EL (cell line): ENCODE measurements at places on chromosomes 6 and 20.

- no peak for DNase-seq
These were observed 6.0 kb upstream of the FASTKD5 start for GRCh38 chr20:3165473-3166337.

GRCh38 chr6:31096656-31097055, 15.7 kb downstream of the C6orf15 start:
- no peak for DNase-seq

- peak; percentile 28 for DNase-seq
These were observed 34.7 kb upstream of the SYNJ2 start for GRCh38 chr6:157946865-157947532.

GRCh38 chr20:22836211-22836610, 198.9 kb upstream of the SSTR4 start:
- DNase-seq, result peak; percentile 75

- DNase-seq, result peak; percentile 93
These were observed 13.6 kb upstream of the CALHM6 start for GRCh38 chr6:116447496-116448011.

DNA sequence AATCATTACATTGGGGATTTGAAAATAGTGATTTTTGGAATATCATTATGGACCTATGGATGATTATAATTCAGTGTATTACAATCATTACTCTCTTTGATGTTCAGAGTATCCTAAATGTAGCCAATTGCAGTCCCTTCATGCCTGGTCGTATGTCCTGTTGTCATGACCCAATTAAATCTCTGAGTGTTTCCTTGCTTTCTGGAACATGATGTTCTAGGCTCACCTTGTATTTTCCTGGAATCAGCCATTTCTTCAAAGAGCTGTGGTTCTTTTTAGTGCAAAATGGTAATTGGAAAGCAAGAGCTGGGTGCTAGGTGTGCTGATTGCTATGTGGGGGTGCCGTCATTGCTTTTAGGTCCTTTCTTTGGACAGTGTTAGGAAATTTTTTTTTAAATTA, 100.7 kb upstream of the RNF24 start:
- DNase-seq, result no peak

DNA sequence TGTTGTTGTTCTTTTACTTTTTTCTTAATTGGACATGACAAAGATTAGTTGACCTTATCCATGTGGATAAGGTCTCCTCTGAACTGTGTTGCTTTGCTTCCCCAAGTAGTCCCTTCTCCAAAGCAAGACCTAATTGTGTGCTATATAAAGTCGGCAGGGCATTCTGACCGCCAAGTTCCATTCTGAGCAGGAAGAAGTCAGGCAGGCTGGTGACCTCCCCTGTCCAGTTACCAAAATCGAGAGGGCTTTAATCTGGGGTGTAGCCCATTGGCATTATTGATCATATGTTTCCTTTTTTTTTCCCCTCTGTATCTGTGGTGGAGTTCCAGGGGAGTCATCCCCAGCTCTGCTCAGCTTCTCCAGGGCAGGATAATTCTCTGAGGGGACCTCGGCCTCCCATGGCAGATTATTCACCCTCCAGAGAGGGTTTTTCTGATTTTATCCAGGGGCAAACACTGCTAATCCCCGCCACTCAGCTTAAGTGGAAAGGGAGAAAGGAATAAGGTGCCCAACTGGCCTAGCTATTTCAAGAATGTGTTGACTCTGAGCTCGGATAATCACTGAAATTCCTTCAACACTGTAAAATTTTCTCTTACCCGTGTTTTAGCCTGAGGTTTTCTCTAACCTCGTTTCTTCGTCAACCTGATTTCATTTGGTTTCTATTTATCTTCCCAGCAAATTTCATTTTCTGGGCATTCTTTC, 71.8 kb upstream of the L3MBTL3 start:
- DNase-seq, result no peak

DNA sequence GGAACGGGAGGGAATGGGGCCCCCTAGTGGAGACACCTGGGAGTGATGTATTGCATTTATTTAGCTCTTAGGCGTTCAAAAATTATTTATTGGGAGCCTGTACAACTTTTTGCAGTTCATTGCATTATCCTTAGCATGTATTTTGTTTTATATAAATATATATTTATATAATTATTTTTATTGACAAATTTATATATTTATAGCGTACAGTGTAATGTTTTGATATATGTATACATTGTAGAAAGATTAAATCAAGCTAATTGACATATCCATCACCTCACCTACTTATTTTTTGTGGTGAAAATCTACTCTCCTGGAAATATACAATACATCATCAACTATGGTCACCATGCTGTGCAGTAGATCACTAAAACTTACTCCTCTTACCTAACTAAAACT, 975 bp downstream of the SIRT5 start:
- no peak for DNase-seq

DNA sequence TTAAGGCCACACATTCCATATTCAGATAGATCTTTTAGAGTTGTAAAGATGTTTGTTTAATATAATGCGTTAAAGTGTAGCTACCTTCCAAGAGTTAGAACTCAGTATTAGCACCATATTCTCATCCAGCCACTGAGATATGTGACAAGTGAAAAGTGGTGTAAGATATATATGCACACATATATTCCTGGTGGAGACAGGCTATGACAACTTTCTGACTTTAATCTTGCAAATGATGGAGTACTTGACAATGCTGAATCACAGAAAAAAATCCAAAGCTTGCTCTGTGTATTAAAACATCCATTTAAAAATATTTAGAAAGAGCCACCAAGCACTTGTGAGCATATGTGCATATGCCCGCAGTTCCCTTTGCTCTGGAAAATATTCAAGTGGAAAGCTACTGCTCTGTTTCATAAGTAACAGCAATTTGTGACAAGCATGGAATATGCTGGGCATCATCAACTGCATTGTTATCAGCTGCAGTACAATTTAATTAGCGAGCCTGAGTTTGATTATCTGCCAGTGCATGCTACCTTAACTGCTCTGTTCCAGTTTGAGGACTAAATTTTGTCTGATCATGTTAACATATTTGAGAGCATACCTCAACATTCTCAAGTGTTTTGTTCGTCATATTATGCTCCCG, 64.8 kb downstream of the VIP start:
- DNase-seq, result no peak

- DNase-seq, result no peak
These were observed 1515.9 kb upstream of the DEFB115 start for GRCh38 chr20:29741594-29741893.

GRCh38 chr6:108432792-108433191, 127.9 kb upstream of the FOXO3 start:
- no peak for DNase-seq

DNA sequence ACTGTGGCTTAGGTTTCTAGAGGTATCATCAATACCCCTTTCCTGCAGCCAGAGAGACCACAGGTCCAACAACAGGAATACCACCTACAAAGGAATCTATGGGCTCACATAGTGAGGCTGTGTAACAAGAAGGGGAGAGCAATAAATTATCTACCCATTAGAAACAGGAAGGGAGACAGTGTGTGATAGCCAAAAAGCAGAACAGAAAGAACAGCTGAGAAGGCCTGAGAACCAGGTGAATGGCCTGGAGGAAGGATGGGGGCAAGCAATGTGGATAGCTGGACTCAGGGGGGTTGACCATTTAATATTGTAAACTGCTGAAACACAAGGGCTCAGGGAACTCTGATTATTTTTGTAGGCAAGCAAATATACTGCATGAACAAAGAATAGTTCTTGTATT, 628.2 kb downstream of the COL12A1 start:
- DNase-seq, result no peak

- DNase-seq, result no peak
These were observed 33.1 kb upstream of the HINT3 start for GRCh38 chr6:125923366-125923877.

GRCh38 chr6:116326996-116327395, 43.8 kb upstream of the DSE start:
- DNase-seq, result no peak

- peak; percentile 63 for DNase-seq
These were observed 523.7 kb upstream of the SLC35B3 start for GRCh38 chr6:8958894-8959511.

DNA sequence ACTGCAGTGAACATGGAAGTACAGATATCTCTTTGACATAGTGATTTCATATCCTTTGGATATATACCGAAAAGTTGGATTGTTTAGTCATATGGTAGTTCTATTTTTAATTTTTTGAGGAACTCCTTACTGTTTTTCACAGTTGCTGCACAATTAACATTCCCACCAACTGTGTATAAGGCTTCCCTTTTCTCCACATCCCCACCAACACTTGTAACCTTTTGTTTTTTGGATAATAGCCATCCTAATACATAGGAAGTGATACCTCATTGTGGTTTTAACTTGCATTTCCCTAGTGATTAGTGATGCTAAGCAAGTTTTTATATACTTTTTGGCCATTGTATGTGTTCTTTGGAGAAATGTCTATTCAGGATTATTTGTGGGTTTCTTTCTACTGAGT, 45.1 kb upstream of the TENT5A start:
- DNase-seq, result no peak

- DNase-seq, result peak; percentile 70
These were observed 1.1 kb downstream of the JAG1 start for GRCh38 chr20:10672624-10673127.

DNA sequence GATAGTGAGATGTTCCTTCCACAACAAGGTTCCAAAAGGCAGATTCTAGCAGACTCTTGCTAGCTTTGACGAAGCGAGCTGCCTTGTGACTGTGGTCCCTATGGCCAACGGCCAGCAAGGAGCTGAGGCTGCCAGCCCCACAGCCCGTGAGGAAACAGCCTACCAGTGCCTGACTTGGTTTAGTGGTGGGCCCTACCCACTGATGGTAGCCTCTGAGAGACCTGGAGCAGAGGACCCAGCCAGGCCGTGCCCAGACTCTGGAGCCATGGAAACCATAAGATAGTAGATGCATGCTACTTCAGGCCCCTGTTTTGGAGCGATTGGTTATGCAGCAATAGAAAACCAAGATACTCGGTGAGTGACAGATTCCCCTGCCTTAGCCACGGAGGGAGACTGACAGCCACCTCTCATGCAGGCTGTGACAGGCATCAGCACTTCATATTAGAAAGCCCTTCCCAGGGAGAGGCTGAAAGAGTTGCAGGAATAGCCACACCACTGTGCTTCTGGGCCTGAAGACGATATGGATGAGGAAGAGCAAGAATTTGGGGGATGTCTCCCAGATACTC, 19.2 kb downstream of the PSMG4 start:
- DNase-seq, result no peak

- DNase-seq, result no peak
These were observed 71.9 kb upstream of the TOP1 start for GRCh38 chr20:40956542-40957264.

GRCh38 chr6:111573892-111574797, 31.5 kb downstream of the TRAF3IP2 start:
- DNase-seq, result peak; percentile 93

GRCh38 chr6:159249128-159249527, 79.9 kb downstream of the FNDC1 start:
- no peak for DNase-seq

DNA sequence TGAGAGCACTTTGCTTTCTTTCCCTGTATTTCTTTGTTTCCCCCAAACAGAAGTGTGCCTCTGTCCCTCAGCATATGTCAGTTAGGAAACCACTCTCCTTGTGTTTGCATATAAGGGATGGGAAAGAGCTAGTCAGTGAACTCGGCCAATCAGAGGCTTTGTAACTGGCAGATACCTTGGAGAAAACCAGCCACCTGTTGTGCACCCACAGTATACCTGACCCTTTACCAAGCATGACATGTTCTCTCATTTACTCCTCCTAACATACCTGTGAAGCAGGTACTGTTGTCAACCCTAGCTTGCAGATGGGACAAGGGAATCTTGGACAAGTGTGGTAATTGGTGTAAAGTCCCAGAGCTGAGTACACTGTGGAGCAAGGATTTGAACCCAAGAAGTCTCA, 96.1 kb upstream of the FAM8A1 start:
- DNase-seq, result no peak

DNA sequence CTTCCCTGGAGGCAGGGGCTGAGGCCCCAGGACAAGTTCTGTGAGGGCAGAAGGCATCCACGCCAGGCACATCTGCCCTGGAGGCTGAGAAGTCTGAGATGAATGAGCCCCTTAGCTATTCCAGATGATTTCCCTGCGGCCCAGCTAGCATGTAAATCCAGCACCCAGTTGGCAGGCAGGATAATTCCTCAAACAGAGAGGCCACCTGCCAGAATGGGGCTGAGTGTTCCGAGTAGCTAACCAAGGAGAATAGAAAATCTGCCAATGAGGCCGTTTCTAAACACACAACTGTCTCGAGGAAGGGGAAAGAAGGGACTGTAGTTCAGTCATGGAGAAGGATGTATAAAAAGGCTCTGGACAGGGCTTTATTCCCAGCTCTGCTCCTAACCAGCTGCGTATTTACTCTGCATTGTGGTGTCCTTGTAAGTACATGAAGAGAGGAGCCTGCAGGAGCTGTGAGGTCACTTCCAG, 211.4 kb upstream of the CDYL start:
- no peak for DNase-seq

- no peak for DNase-seq
These were observed 524.2 kb downstream of the CDH26 start for GRCh38 chr20:60482221-60483008.

- no peak for DNase-seq
These were observed 149.9 kb downstream of the IBTK start for GRCh38 chr6:82097676-82098075.

GRCh38 chr6:29813809-29814208, 13.8 kb upstream of the HLA-G start:
- peak; percentile 69 for DNase-seq

DNA sequence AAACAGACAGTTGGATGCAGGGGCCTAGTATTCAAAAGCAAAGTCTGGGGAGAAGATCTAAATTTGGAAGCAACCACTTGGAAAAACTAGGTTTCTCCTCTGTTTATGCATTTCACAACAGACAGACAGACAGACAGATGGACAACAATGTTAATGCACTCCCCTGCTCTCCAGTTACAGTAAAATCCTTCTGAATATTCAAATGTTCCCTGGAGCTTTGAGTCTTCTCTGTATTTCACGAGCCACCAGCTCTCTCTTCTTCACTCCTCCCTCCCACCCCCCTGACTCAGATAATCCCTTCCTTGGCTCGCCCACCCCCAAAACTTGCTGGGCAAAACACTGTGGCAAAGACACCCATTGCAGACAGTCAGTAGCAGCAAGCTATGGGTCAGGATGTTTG, 129.3 kb upstream of the TOP1 start:
- no peak for DNase-seq

GRCh38 chr6:135030532-135031178, 24.0 kb downstream of the HBS1L start:
- peak; percentile 19 for DNase-seq

- DNase-seq, result no peak
These were observed 133.5 kb upstream of the CLDN20 start for GRCh38 chr6:155130161-155130853.

GRCh38 chr20:56428410-56428809, 16.4 kb downstream of the CASS4 start:
- no peak for DNase-seq

GRCh38 chr6:124822721-124823120, 139.5 kb upstream of the RNF217 start:
- DNase-seq, result no peak

- peak; percentile 8 for DNase-seq
These were observed 14.2 kb downstream of the ARID1B start for GRCh38 chr6:156791320-156791850.
